ENCODE measurements at places on chromosomes 4 and X.
A peak's percentile ranks its signal among the peaks of the same experiment; 100 is the strongest.

DNA sequence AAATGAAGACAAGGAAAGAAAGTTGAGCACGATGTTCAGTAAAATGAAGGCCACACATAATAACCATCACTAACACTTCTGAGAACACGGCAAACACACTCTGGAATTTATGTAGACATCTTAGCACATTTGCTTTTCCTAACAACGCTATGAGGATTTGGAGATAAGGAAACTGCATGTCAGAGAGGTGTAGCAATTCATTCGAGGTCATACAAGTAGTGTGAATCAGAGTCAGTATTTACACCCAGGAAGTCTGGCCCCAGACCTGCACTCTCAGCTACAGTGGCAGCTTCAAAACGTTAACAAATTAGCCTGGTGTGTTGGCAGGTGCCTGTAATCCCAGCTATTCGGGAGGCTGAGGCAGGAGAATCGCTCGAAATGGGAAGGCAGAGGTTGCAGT, 253.4 kb downstream of the PDGFC start:
- DNase-seq, result no peak

GRCh38 chrX:73944563-73944908, 359.4 kb upstream of the ZCCHC13 start:
- no peak for DNase-seq

- no peak for DNase-seq
Measured at GRCh38 chrX:38970074-38970473, 168.8 kb downstream of the MID1IP1 start.

GRCh38 chrX:99722094-99722493, 688.0 kb downstream of the PCDH19 start:
- DNase-seq, result no peak

DNA sequence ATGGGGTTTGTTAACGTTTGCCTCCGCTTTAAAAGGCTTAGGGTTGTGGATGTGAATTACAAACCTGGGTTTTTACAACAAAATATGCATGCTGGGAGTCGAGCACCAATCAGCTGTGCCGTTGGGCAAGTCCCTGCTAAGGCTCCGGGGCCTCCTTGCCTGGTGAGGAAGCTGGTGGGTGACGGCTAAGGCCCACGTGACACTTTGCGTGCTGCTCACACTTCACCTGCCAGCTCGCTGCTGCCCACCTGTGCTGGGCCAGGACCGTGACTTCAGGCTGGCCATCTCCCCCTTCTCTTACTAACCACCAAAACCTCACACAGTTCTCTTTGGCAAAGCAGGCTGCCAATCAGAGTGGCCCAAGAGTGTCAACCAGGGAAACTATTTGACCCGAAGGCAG, 178.3 kb downstream of the AFAP1 start:
- no peak for DNase-seq

DNA sequence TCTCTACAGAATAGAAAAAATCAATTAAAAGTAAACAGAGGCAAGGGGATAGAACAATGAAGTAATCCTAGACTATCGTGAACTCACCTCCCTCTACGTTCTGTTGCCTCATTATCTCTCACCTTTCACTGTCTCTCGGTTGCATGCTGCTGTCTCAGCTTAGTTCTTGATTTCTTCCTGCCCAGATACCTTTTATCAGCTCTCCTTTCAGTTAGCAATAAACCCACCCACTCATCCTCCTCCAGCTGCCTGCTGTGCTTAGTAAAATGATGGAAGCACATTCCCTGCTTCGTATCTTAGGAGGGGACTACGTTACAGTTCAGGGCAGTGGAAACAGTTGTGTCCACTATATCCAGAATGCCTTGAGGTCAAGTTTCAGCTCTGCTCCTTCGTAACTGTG, 1709.5 kb upstream of the AGA start:
- DNase-seq, result no peak

GRCh38 chr4:8600266-8600665, 7.7 kb downstream of the CPZ start:
- no peak for DNase-seq

GRCh38 chrX:49627086-49627777, 28.4 kb downstream of the GAGE1 start:
- DNase-seq, result no peak

GRCh38 chrX:135516376-135516775, 4.1 kb upstream of the INTS6L start:
- DNase-seq, result no peak

DNA sequence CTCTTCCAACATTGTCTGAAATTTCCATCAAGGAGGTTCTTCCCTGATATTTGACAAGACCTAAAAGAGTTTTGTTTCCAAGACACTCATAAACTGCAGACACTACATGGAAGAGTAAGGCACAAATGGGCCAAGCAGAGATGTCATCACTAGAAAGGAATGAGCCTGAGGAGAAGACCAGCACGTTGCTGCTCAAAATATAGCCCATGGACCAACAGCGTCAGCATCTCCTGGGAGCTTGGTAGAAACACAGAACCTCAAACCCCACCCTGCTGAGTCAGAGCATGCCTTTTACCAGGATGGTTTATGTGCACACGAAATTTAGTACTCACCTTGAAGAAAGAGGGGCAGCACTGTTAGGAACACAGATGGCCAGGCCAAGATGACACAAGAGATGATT, 128.7 kb upstream of the MID1 start:
- no peak for DNase-seq

- no peak for DNase-seq
Measured at GRCh38 chrX:140149761-140150160, 184.4 kb upstream of the CXorf66 start.

- DNase-seq, result peak; percentile 51
Measured at GRCh38 chr4:154559494-154560418, 3.1 kb upstream of the FGB start.

DNA sequence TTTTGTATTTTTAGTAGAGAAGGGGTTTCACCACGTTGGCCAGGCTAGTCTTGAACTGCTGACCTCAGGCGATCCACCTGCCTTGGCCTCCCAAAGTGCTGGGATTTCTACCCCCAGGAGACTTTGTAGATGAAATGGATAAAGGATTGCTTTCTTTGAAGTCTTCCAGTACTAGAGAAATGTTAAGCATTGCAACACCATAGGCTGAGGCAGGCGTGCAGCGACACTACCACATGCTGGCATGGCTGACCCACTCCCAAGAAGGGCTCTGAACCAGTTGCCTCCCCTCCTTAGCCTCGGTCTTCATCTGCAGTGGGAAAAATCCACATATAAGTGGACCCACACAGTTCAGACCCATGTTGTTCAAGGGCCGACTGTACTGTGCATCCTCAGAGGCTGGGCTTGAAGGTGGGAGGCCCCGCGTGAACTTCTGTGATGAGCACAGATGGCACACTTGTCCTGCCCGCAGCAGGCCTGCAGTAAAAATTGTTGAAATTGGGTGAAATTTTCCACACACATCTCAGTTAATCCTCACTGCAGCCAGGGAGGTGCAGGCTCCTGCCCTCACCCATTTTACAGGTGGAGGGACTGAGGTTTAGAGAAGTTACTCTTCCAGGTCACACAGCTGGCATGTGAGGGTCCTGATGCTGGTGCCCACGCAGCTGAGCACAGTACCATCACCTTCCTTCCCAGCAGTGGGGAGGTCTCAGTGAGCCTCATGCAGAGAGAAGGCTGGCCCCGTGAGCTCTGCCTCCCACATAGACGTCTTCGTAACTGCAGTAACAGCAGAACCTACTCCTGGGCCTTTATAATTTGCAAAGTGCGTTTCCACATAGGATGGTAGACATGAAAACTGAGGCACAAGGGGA, 35.5 kb downstream of the HTRA3 start:
- DNase-seq, result no peak

DNA sequence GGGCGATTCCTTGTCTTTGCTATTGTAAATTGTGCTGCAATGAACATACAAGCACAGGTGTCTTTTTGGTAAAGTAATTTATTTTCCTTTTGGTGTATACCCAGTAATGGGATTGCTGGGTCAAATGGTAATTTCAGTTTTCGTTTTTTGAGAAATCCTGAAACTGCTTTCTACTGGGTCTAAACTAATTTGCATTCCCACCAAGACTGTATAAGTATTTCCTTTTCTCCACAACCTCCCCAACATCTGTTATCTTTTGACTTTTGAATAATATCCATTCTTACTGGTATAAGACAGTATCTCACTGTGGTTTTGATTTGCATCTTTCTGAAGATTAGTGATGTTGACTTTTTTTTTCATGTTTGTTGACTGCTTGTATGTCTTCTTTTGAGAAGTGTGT, 2506.0 kb downstream of the PCDH7 start:
- DNase-seq, result no peak

DNA sequence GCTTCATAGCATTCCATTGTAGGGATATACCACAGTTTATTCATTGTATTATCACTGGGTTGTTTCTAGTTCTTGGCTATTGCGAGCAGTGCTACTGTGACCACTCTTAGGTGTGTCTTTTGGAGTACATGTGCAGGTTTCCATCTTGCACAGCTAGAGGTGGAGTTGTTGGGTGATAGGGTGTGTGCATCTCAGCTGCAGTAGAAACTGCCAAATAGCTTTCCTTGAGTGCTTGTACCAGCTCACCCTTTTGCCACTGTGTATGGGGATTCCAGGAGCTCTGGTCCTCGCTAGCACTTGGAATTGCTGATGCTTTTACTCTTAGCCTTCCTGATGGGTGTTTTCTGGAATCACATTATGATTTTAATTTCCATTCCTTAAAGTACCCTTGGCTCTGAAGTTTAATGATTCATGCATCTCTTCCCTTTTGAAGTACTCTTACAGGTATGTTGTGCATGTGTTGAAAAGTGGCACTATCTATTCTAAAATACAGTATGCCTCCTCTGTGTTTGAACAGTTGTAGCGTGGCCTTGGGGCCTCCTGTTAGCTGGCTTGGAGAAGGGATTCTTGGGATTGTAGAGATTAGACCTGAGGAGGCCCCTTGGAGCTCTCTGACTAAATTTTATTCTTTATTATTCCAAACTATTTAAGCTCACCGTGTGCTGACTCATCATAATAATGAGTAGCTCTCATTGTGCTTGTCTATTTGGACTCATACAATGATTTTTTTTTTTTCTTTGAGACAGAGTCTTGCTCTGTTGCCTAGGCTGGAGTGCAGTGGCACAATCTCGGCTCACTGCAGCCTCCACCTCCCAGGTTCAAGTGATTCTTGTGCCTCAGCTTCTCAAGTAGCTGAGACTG, 38.4 kb downstream of the HTT start:
- no peak for DNase-seq

DNA sequence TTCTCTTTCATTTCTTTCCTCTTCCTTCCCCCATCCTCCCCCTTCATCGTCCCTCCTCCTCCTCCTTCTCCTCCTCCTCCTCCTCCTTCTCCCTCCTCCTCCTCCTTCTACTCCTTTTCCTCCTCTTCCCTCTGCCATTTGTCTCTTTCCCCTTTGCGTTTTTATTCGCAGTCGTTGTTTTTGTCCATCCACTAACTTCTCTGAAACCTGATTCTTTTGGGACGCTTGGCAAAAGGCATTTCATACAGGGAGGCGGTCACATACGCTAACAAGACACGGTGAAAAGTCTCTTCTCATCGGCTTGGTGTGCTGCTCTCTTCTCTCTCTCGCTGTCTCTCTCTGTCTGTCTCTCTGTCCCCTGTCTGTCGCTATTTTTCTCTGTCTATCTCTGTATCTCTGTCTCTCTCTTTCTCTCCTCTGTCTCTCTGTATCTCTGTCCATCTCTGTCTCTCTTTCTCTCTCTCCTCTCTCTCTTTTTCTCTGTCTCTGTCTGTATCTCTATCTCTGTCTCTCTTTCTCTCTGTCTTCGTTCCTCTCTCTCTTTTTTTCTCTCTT, 5.4 kb upstream of the SHOX start:
- no peak for DNase-seq

DNA sequence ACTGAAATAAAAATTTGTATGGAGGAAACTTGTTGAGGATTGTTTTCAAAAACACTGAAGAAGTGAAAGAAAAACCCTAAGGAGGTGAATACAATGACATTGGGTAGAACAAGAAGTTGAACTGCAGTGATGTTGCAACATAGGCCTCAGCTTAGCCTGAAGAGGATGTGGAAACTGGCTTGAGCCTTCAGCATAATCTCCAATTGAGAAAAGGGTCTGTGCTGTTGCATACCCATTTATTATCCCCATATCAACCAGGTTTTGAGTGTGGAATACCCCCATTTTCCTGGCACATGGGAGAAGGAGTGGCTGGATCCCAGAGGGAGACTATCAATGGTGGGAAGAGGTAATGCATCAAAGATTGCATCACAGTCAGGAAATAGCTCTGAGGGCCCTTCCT, 695.0 kb upstream of the HS3ST1 start:
- DNase-seq, result no peak

DNA sequence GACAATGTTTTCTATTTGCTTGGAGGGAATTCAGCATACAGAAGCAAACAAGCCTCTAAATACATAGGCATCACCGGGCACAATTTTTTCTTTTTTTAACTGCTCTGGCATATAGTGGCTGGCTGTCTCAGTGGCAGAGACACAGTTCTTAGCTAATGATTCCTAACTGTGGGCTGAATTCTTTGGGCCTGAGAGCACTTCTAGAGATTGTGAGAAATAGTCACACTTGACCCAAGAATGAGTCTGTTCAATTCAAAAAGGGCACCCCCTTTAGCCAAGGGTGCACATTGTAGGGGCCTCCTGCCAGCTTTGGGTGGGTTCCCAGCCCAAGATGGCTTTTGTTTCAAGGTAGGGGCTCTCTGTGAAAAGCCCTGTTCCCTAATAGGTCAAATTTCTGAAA, 345.7 kb downstream of the ARHGAP10 start:
- DNase-seq, result no peak

- DNase-seq, result no peak
Measured at GRCh38 chrX:123093792-123094191, 90.3 kb upstream of the GRIA3 start.

GRCh38 chr4:5033281-5033841, 14.1 kb upstream of the CYTL1 start:
- DNase-seq, result peak; percentile 89

DNA sequence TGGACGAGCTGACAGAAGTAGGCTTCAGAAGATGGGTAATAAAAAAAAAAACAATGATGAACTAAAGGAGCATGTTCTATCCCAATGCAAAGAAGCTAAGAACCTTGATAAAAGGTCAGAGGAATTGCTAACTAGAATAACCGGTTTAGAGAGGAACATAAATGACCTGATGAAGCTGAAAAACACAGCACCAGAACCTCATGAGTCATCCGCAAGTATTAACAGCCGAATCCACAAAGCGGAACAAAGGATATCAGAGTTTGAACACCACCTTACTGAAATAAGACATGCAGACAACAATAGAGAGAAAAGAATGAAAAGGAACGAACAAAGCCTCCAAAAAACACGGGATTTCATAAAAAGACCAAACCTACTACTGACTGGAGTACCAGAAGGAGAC, 10.5 kb downstream of the NELFA start:
- no peak for DNase-seq

GRCh38 chr4:53021754-53022512, 159.8 kb downstream of the RASL11B start:
- DNase-seq, result no peak

GRCh38 chrX:120485638-120486520, 16.8 kb upstream of the LAMP2 start:
- peak; percentile 65 for DNase-seq

- DNase-seq, result no peak
Measured at GRCh38 chr4:172997217-172997609, 171.4 kb upstream of the GALNT7 start.

Data from kidney capillary endothelial cell (primary cell).